ENCODE measurements at places on chromosomes 11 and 22. TPM values are rescaled to one million over a fixed set of nuclear protein-coding genes. Genes with fewer than 3 reads are reported as not detected.

Gene KIF18A
- 4.9 TPM for total RNA-seq

Gene RFPL1
- total RNA-seq = not detected

Gene RAG1
- 0.99 TPM for total RNA-seq

Gene OR51B2
- total RNA-seq = not detected

Gene PDE2A
- total RNA-seq = 0.50 TPM
